ENCODE measurements at places on chromosomes 12 and 14.

DNA sequence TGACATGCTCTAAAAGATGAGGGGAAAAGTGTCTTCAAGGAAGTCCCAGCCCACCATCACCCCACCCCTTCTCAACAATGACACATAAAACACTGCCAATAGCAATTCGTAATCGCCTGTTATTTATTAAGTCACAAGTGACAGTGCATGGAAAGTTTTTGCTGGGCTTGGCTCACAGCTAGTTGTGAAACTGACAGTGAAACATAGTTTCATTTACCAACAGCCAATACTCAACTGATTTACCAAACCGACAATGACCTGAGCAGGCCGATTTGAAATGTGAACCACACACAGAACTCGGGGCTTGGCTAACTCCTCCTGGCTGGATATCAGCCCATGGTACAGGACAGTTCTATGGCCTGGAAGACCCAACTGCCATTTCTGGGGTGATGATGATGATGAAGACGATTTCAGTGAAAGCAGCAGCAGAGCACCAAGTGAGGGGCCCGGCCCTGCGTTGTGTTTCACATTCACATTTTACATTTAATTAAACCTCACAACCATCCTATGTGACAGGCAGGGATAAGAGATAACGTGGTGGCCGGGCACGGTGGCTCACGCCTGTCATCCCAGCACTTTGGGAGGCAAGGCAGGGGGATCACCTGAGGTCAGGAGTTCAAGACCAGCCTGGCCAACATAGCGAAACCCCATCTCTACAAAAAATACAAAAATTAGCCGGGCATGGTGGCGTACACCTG is 42.7 kb downstream of the CAMKK2 start:
- no peak for DNase-seq

DNA sequence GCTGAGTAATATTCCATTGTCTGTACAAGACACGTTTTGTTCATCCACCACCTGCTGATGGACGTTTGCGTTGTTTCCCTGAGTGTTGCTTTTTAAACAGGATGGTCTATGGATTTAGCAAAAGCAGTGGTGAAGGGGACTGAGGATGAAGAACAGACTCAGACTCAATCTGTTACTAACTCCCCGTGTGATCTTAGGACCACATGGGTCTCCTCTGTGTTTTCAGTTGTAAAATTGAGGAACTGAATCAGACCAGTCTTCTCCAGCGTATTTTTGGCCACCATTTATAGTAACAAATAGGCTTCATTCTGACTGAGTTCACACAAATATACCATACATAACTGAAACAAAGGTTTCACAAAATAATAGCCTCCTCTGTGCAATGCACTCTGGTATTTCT is 85.6 kb downstream of the FOXN3 start:
- no peak for DNase-seq

DNA sequence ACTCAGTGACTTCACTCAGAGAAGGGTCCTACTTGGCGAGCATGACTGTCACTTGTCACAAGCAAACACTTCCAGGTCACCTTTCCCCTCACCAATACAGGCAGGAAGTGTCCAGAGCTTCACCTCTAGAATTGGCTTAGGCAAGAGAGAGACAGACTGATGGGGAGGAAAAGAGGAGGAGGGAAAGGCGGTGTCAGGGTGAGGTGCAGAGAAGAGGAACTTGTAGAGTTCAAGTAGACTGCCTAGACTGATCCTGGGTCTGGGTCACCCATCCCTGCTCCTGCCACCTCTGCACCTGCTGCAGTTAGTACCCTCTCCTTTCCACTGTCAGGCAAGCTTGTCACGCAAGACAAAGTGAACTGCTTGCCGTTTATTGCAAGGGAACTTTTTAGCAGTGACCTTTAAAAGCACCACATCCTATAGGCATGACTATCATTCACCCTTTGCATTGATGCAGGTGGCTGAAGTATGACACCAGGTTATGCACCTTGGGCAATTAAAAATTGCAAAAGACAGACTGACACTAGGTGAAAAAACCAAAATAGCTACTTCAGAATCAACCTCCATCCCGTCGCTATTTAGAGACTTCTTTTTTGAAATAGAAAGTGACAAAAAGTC is 292.4 kb downstream of the SYT1 start:
- DNase-seq = no peak

DNA sequence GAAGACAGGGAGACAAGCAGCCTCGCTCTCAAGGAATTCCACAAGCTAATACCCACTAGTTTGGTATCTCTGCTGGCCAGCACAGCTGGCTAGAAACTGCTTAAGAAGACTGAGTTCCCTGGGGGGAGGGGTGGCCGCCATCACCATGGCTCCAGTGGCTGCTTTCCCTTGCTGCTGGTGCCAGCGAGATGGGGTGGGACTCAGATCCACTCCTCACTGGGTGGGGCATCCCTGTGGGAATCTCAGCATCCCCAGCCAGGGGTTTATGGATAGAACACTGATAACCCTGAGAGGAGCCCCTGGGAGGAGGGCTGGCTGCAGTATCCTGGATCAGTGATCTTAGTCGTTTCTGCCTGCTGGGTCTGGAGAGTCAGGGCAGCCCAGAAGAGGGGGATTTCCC is 170.6 kb upstream of the MDGA2 start:
- DNase-seq = no peak

- no peak for DNase-seq
These were observed 1.8 kb upstream of the CKAP4 start for GRCh38 chr12:106249411-106250135.

DNA sequence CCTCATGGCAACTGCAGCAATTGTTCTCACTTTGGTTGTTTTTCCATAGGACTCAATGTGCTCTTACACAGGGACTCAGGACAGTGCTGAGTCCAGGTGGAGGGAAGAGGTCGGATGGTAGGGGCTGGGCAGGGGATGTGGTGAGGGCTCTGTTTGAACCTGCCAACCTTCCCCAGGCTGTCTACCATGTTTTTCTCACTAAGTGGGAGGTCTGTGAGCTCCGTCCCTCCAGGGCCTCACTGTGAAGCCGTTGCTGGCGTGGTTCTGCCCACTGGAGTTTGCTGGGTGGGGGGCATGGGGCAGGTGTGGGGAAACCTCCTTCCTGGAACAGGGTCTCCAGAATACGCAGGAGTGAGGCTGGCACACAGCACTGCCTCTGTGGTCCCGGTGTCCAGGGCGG is 20.7 kb upstream of the PRMT8 start:
- no peak for DNase-seq

Data from AG04450 (cell line).